ENCODE measurements at places on chromosomes 5 and 9.
A peak's percentile ranks its signal among the peaks of the same experiment; 100 is the strongest.

GRCh38 chr9:107638521-107639310 is 149.1 kb upstream of the KLF4 start:
- DNase-seq: peak; percentile 14

DNA sequence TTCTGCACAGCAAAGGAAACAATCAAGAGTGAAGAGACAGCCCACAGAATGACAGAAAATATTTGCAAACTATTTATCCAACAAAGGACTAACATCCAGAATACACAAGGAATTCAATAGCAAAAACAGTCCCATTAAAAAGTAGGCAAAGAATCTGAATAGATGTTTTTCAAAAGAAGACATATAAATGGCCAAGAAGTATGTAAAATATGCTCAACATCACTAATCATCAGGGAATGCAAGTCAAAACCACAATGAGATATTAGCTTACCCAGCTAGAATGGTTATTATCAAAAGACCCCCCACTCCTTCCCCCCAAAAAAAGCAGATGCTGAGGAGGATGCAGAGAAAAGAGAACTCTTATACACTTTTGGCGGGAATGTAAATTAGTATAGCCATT is 13.4 kb upstream of the OR13C8 start:
- DNase-seq: no peak

DNA sequence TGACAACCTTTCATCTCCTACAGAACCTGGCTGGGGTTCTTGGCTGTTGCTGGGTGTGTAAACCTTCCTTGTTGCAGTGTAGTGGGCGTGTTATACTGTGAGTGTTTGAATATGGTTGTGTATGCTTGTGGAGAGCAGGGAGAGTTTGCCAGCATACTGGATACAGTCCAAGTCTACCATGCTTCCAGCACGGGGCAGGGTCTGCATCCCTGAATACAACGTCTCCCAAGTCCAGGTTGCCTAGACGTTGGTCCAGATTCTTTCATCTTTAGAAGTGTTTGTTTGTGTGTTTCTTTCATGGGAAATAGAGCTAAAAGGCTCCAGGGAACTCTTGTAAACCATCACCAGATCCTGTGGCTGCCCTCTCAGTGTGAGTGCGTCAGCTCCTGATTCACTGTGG is 46.4 kb downstream of the SYK start:
- no peak for DNase-seq

DNA sequence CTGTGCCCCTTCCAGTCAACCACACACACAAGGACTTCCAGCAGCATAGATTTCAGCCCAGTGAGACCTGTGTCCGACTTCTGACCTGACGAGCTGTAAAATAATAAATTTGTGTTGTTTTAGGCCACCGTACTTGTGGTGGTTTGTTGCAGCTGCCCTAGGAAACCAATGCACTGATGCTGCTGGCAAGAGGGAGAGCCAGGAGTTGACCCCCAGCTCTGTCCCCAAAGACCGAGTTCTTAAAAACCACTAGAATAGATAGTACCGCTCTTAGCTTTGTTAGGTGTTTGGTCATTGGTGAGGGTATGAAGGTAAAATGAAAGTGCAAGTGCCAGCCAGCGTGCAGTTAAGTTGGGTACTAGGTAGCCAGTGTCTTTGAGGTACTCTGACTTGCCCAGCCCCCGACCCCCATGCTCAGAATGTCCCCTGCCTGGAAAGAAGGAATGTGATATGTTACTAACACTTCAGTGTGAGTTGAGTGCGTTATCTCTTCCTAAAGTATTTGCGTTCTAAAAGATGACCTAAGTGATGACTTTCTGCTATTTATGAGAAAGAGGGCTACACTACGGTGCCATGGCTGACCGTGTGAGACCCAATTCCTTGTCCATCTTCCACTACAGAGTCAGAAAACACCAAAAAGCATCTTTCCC is 185.6 kb downstream of the AOPEP start:
- no peak for DNase-seq

- no peak for DNase-seq
Measured at GRCh38 chr9:74284581-74285450, 212.3 kb upstream of the RORB start.

DNA sequence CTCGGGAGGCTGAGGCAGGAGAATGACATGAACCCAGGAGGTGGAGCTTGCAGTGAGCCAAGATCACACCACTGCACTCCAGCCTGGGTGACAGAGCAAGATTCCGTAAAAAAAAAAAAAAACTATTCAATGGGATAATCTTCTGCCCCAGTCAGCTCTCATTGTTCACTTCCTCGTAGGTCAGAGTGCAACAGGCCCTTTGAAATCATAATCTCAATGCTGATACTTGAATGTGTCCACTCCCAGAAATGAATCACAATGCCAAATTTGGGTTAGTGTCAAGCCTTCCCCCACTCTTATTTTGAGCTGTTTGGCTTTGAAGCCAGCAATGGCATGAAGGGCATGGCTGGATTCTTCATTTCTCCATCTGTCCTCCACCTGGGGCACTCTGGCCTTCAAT is 610.3 kb upstream of the KLF4 start:
- DNase-seq: no peak

GRCh38 chr9:69193685-69194032 is 19.6 kb downstream of the TJP2 start:
- no peak for DNase-seq

DNA sequence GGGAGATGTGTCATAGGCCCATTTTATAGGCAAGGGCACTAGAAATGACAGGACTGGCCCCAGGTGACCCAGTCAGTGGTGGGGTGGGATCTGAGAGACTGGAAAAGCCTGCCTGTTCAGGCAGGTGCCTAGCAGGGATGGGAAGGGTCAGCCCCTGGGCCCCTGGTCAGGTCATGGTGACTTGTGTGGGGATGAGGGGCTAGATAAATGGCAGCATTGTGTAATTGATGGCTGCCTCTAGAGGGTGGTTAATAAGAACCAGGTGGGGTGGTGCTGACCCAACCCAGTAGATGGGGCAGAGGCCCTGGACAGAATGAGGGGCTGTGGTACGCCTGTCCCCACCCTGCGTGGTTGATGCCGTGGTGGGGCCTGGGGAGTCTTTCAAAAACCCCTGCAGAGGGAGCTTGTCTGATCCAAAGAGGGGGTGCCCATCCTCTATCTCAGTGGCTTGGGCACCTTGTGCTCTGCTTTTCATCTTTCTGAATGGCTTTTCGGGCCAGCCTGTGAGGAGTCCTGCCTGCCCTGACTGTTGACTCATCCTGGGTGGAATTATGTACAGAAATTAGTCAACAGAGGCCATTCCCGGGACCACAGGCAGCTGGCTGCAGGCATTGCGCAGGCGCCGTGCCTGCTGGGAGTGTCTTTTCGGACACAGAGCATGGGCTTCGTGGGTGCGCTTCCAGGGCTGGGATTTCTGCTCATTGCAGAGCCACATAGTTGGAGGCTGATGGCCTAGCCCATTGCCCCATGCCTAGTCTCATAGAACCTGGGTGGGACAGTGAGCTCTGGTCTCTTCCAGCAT is 93.6 kb upstream of the PITX1 start:
- no peak for DNase-seq

Data from bone marrow (tissue), 2 donors.